GM12864 (cell line): ENCODE measurements at places on chromosomes 2 and 18.

DNA sequence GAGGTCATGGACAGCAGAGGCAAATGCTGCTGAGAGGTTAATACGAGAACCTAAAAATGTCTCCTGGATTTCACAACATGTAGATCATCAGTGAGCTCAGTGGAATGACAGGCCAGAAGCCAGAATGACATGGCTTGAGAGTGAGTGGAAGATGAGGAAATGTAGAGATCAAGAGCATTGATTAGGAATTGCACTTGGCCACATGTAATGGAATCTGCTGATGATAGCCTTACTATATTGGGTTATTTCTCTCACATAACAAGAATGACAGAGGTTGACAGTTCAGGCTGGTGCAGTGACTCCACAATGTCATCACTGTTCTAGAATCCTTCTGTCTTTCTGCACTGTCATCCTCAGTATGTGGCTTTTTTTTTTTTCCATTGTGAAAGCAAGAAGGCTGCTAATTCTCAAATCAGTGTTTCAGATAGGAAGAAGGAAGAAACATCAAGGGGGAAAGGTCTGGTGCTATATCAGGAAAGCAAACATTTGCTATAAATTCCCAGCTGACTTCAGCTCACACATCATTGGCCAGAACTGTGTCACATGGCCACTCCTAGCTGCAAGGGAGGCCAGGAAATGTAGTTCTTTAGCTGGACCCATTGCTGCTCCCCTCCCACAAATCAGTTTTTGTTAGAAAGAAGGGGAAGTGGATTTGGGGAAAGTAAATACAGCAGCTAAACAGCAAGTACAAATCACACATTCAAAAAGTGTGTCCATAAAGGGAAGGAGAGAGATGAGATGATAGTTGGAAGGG, 127.2 kb downstream of the FAM161A start:
- no peak for DNase-seq

GRCh38 chr2:177728920-177729319, 336.3 kb downstream of the AGPS start:
- no peak for DNase-seq

- no peak for DNase-seq
These were observed 12.3 kb downstream of the NTSR2 start for GRCh38 chr2:11657646-11658045.

DNA sequence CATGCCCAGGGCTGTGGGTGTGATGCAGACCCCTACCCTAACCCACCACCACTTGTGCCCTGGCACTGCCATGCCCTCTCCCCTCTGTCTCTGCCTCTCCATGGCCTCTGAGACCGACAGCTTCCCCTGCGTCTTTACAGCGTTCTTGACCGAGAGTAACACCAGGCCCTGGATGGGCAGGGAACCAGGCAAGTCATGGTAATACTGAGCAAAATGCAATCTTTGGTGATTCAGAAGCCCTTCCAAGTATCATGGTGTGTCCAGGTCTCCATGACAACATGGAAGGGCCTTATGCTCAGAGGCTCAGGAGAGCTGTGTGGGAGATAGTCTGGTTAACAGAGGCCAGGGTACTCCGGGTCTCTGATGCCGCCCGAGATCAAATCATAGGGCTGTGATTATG, 176.1 kb downstream of the KLHL29 start:
- no peak for DNase-seq

DNA sequence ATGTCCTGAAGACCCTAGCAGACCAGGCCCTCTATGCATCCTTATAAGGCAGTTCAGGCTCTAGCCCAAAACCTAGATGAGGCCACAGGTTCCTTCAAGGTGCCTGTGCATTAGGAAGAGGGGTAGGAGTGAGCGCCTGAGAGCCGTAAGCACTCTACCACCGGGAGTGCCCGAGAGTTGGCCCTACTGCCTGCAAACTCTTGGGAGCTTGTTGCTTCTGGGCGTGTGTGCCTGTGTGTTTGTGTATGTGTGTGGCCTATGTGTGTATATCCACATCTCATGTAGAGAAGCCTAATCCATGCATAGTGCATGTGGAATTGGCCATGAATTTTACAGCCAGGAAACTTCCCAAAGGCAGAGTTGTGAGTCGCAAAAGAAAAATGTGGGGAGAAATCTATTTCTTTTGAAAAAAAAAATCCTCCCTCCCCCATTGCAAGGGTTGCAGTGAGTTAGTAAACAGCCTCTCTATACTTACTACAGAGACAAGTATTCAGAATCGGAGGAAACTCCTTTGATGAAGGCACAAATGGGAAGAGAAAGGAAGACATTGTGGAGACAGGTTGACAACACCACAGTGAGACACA, 96.8 kb downstream of the ADD2 start:
- DNase-seq, result no peak

DNA sequence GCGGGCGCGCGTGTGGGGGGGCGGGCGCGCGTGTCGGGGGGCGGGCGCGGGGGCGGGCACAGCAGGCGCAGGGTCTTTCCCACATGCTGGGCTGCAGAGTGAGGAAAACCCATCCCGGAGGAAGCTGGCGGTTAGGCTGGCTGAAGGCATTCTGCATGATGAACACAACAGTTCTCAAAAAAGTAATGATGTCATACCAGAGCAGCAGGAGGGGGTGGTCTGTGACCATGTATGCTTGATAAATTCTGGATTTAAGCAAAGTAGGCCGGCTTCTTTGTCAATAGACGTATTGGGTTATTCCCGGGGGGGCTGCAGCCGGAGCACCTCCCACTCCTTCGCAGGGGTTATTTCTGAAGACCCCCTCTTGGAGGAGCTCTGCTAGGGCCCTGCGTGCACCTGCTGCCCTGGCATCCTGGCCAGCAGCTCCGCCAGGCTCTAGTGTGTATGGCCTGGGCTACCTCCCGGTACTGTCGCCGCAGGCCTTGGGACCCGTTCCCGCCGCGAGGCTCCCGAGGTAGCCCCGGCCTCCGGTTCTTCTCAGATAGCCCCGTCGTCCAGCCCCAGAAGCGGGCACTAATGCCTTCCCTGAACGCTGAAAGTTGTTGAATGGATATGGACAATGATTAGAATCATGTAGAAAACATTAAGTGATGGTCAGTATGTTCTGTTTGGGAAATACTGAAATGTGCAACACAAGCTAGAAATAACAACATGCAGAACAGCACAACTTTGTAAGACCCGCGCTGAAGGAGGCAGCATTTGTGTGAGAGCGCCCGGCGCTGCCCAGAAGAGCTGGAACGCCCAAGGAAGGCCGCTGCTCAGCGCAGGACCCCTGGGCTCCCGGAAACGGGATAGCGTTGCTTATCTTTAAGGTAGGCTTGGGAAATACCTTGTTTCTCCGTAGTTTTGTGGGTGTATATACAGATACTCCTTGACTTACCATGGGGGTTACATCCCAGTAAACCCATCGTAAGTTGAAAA, 101.4 kb upstream of the RAB6C start:
- no peak for DNase-seq

GRCh38 chr2:1591461-1591770, 152.9 kb downstream of the PXDN start:
- no peak for DNase-seq

GRCh38 chr2:61376211-61376610, 94.7 kb downstream of the USP34 start:
- DNase-seq, result no peak

- DNase-seq, result no peak
These were observed 101.9 kb downstream of the TWIST2 start for GRCh38 chr2:238949710-238950345.

- no peak for DNase-seq
These were observed 448.7 kb downstream of the ERBB4 start for GRCh38 chr2:212089873-212090272.

DNA sequence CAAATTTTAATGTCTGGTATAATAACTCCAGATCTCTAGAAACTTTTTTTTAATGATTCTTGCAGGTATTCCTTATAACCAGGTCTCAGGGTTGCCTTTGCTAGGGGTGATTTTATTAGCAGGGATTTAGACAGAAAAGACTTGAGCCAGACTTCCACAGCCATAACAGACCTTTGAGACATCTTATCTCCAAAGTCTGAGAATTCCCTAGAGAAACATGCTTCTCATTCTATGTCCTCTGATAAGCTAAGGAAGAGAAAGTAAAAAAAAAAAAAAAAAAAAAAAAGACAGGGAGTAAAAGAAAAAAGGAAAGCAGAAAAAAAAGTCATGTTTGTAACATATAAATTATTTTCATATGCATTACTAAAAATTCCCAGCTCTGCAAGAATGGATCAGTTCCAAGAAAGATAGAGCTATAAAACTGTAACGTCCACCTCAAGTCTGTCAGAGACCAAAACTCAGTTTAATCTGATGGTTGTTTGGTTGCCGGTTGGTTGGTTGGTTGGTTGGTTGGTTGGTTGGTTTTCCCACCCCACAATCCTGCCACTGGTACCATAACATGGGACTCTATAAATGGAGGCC, 153.8 kb downstream of the COL6A3 start:
- no peak for DNase-seq
